ENCODE measurements at places on chromosomes 4 and X. TPM values are rescaled to one million over a fixed set of nuclear protein-coding genes. Genes with fewer than 3 reads are reported as not detected.

Gene SGMS2
- total RNA-seq, result 22.3 TPM

DNA sequence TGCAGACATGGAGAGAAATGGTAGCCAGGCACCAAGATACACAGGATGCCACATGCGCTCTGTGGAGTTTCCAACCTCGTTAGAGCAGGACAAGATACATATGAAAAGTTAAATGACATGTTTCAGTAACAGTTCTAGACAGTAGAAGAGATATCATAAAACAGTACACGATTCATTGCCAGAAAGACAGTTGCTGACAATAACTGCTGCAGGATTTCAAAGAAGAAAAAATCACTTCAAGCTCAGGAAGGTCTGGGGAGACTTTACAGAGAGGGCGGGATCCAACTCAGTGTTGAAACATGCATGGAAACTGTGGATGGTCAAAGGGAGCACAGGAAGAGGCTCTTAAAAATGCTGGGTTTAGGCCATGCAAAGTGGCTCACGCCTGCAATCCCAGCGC lies 31.0 kb downstream of the DCTD start:
- no peak for DNase-seq

GRCh38 chr4:2371765-2372487 lies 46.5 kb downstream of the ZFYVE28 start:
- no peak for DNase-seq

DNA sequence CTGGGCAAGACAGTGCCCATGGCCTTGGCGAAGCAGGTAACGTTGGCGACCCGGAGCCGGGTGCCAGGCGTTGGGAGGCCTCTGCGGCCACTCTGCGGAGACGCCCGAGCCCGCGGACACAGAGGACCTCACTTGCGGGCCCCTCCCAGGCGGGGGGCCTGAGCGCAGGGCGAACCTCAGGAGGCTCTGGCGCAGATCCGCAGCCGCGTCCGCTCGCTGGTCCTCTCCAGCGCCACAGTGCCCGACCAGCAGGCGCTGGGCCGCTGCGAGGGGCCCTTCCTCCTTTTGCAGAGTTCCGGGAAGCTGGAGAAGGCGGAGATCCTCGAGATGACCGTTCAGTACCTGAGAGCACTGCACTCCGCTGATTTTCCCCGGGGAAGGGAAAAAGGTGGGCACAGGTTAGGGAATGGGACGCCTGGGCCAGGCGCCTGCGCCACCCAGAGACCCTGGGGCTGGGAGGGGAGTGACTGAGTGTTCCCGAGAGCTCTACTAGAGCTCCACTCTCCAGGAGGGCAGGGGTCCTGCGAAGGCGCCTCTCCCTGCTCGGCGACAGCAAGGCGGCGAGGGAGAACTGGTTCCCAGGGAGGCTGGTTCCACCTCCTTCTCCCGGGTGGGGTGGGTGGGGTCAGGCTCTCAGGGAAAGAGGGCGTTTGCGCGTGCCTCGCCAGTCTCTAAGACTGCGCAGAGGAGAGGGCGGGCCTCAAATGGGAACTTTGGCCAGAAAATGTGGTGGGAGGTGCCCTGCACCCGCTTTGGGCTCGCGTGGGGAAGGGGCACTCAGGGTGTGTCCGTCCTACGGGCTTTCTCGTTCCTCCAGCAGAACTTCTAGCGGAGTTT lies 1.4 kb downstream of the HELT start:
- no peak for DNase-seq

GRCh38 chr4:68445111-68445510 lies 2.2 kb upstream of the TMPRSS11E start:
- no peak for DNase-seq

Gene GASK1B
- total RNA-seq, result 0.23 TPM

GRCh38 chrX:71482228-71482958 lies 50.5 kb upstream of the OGT start:
- DNase-seq, result no peak

DNA sequence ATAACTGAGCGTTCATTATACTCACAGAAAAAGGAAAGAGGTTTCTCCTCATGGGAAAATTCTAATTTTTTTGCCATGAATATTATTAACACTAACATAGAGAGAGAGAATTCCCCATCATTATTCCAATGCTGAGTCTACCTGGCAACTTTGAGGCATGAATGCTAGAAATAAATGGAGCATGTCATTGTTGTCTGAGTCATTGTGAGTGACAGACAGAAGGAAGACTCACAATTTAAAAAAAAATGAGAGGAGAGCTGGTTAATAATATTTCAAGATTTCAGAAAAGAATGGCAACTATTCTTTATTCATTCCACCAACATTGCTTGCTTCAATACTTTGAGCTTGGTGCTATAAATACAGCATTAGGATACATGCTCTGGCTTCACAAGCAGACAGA lies 170.4 kb upstream of the HS3ST1 start:
- no peak for DNase-seq

GRCh38 chr4:81412946-81413495 lies 58.7 kb downstream of the RASGEF1B start:
- no peak for DNase-seq

GRCh38 chrX:9707306-9708033 lies 58.2 kb downstream of the GPR143 start:
- DNase-seq, result no peak

Gene GPC3
- 0.34 TPM for total RNA-seq

- DNase-seq, result no peak
Measured at GRCh38 chr4:122703868-122704267, 28.6 kb upstream of the BBS12 start.

Gene DMRTC1
- total RNA-seq, result not detected

- DNase-seq, result no peak
Measured at GRCh38 chrX:25561190-25561589, 545.4 kb upstream of the ARX start.

DNA sequence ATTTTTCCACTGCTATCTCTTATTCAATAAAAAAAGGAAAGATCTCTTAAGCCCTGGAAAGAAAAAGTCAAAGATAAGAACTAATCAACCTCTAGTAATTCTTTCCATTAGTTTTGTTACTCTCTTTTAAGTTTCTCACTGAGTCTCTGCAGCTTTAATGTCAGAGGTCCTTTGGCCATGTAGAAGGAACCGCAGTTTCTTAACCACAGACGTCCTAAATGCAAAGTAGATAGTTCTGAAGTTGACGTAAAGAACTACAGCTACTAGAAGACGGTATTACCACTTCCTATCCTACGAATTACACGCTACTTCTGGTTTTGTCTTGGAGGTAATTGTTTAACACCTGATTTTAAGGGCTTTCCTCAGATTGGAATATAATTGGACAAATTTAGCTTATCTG lies 325.9 kb downstream of the ANKRD50 start:
- DNase-seq, result no peak

- DNase-seq, result no peak
Measured at GRCh38 chr4:106588891-106589290, 220.3 kb upstream of the GIMD1 start.

DNA sequence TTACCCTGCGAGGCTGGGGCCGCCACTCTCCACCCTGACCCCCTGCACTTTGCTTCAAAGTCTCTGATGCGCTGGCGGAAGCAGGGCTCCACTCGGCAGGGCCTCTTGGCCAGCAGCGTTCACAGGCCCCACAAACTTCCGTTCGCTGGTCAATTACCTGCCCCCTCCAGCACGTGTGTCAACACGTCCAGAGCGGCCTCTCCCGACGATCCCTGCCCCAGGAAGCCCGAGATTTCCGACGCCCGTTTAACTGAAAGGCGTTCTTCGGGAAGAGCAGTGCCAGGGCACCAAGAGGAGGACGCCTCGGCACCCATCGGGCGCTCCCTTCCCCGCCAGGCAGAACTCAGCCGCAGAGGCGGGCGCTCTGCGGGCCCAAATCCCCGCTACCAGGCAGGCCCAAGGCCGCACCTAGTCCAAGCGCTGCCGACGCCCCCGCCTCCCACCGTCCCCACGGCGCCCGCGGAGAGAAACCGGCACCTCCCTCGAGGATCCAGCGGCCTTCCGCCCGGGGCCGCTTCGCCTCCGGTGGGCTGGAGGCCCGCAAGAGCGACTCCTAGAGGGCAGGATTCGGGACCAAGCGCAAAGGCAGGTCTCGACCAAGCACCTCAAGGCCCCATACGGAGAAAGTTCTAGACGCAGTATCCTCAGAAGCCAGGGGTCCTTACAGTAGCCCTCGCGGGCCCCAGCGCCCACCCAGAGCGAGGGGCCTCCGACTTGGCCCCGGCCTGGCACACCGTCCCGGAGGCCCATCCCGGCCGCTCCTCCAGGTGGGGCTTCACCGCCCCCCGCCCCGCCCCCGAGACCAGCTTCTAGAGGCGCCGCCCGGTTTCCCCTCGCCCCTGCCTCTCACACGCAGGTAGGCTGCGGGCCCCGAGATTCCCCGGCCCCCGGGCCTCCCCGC lies 586 bp downstream of the BCAP31 start:
- DNase-seq, result peak; percentile 50

- peak; percentile 23 for DNase-seq
Measured at GRCh38 chr4:151331276-151332042, 6.1 kb upstream of the SH3D19 start.

- DNase-seq, result peak; percentile 7
Measured at GRCh38 chrX:21725496-21725895, 32.4 kb downstream of the SMPX start.

Gene PRRG1
- total RNA-seq, result 2.7 TPM

Gene REELD1
- total RNA-seq, result not detected

DNA sequence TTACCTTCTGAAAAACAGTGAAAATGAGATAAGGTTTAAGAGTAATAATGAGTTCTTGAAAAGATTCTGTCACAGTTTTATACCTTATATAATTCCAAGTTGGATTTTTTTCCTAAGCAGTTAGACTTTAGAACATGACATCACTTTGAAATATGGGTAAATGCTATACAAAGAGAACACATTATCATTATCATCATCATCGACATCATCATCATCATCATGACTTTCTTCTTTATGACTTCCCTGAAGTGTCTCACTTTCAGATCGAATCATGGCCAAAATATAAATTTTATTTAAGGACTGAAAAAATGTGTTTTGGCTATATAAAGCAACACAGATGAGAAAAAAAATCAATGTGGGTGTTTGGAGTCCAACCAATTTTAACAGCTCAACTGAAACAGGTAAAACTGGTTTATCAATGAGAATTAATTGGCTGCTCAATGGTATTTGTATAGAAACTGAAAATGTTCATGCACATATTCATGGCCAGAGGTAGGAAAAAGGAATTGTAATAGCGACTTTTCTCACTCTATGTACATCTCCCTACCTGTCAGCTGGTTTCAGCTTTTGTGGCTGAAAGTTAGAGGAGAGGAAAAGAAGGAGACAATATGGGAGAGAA lies 243.1 kb upstream of the GPC4 start:
- DNase-seq, result no peak

DNA sequence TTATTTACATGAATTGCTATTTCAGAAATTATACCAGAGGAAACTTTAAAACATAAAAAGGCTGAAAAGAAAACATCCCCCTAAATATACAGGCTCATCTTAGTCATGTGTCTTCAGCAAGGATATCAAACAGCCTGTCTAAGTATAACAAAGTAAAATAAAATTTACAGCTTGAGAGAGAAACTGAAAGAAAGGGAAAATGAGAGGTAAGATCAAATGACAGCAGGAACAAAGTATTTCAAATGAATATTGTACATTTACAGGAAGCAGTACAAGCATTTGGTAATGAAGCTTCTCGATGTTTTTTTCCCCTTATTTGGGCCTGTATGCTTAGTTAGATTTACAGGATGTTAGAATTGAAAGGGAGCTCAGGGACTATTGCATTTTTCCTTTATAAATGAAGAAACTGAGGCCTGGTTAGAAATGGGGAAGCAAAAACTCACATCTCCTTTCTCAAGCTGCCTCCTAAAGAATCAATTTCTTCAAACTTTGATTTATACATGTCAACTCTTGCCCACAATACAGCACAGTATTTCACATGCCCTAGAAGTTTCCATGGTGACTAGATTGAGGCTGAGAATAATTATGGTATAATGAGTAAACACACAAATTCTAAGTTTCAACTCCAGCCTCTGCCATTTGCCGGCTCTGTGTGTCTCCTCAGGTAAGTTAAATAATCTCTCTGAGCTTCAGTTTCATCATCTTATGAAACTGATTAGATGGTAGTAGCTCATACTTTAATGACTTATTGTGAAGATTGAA lies 29.3 kb downstream of the DAPP1 start:
- DNase-seq, result no peak

GRCh38 chrX:19388064-19388679 lies 44.4 kb downstream of the PDHA1 start:
- no peak for DNase-seq

GRCh38 chrX:115400960-115401359 lies 111.4 kb downstream of the LUZP4 start:
- no peak for DNase-seq

DNA sequence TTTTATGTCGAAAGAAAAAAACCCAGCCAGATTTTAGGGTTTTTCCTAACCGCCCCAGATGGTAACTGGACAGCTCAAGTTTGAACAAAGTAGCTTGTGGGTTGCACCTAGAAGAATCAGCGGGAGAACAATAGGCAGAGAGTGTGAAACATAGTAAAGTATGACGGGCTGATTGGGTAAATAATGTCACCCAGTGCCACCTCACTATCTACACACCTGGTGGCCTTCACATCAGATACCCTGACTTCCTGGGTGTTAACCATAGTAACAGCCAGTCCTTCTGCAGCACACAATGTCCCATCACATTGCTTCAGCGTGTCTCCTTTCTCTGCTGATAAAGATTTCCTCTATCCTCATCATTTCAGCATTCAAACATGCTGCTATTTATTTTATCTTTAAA lies 159.1 kb upstream of the HS3ST1 start:
- no peak for DNase-seq

DNA sequence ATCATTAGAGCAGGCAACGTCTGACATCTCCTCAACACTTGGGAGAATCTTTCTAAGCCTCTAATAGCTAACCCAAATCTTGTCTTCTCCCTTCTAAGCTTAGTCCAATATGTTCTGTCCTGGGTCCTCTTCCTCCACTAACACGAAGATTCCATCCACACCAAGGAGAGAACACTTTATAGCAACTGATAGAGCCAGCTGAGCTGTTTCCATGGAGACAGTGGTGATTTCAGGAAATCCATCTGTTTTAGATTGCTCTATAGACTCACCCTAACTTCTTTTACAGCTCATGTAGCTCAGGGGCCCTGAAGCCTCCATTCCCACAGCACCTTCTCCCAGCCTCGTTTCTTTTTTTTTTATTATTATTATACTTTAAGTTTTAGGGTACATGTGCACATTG lies 37.4 kb downstream of the SCD5 start:
- no peak for DNase-seq

GRCh38 chr4:22217480-22217879 lies 268.9 kb upstream of the KCNIP4 start:
- no peak for DNase-seq

- DNase-seq, result no peak
Measured at GRCh38 chr4:37995981-37996775, 36.0 kb downstream of the PTTG2 start.

Gene GLUD2
- 2.6 TPM for total RNA-seq

Gene ENAM
- not detected for total RNA-seq

Measured in Daoy (cell line).